NCI-H345 (cell line): ENCODE measurements at places on chromosomes 6 and 20.

GRCh38 chr20:37313546-37314091 is 24.2 kb downstream of the MANBAL start:
- DNase-seq = no peak

- peak; percentile 65 for DNase-seq
These were observed 76.0 kb upstream of the ADGRB3 start for GRCh38 chr6:68559070-68559469.

- DNase-seq = no peak
These were observed 4.9 kb upstream of the GRM4 start for GRCh38 chr6:34150766-34151165.

DNA sequence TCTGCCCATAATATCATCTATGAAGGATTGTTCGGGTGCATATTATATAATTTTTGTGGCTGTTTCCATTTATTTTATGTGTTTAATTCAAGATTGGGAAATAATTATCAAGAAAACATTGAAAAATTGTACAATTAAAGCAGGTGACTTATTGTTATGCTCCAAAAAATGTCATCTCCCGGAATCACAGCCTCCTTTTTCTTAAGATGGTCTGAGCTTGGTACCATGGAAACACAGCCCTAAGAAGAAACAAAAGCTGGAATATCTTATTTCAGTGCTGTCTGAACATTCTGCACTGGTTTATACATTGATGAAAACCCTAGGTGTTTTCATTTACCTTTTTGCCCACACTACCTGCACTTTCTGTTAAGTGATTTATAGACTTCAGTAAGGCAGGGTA is 367.2 kb downstream of the ARHGAP18 start:
- DNase-seq = no peak

GRCh38 chr6:80862756-80863155 is 756.3 kb downstream of the BCKDHB start:
- DNase-seq = no peak

GRCh38 chr6:44127186-44128019 is at the start of the genes MRPL14 and TMEM63B:
MRPL14 (minus strand) TSS chr6:44127452; CDS start chr6:44116611, 10,841 bp downstream.
TMEM63B (plus strand) TSS chr6:44127554; CDS start chr6:44134585, 7,031 bp downstream.
- peak; percentile 89 for DNase-seq

DNA sequence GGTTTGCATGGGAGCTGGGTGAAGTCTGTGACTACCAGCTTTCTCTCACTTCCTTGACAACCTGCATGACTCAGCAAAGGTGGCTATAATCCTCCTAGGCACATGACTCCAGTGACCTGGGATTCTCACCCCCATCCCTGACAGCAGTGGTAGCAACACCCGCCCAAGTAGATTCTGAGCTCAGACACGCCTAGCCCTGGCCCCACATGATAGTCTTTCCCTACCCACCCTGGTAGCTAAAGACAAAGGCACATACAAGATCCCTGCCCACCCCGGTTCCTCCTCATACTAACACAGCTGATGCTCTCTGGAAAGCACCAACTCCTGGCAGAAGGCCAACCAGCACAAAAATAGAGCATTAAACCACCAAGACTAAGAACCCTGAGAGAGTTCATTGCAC is 25.9 kb upstream of the CRISP1 start:
- DNase-seq = peak; percentile 10

- DNase-seq = no peak
These were observed 16.0 kb downstream of the FOXP4 start for GRCh38 chr6:41561931-41562911.

GRCh38 chr6:161716176-161716575 is 442.3 kb upstream of the AGPAT4 start:
- no peak for DNase-seq

- DNase-seq = no peak
These were observed 29.8 kb downstream of the C6orf89 start for GRCh38 chr6:36915599-36915998.

DNA sequence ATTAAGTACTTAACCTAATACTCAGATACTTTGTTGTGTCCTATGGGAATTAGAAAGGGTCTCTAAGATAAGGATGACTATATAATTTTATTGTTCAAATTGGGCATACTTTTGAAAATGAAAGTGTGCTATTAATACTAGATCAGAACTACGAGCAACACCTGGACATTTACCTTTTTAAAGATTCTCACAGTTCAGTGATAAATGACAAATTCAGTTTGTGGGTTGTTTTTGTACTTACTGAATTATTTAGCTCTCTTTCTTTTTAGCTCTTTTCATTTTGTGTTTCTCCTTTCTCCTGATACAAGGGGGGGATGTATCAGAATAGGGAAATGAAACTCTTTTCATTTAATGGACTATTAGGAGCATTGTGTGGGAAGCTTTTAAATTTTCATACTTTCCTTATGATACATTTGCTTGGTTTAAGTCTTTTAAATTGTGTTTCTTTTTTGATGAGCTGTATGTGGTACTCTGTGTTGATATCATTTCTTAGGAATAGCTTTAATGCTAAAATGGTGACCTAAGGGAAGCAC is 47.5 kb downstream of the PHF3 start:
- DNase-seq = no peak

DNA sequence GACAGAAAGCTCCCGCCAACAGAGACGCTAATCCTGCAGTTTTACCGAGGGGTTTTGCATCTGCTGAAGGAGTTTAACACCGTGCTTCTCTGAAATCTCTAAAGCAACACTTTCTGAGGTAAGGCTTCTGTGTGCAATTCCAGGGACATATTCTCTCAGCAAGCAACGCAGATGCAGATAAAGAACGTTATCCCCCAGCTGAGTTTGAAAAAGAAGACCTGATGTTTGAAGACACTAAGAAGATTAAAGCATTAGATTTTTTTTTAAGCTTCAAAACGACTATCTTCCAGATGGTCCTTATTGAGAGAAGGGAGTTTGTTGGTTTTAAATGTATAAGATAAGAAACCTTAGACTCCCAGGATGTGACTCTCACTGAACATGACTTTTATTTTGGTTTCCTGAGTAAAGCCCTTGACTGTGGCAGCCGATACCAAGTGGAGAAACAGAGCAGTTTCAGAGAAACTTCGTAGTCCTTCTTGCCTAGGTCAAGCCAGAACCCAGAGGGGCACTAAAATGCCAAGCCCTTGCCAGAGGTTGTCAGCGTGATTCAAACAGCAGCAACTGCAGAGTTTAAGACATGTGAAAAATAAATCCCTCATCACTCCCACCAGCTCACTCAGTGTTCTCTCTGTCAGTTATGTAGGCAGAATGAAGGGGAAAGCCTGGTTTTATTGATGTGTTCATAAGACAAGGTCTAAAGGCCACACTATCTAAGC is 353.3 kb upstream of the CNR1 start:
- DNase-seq = no peak

DNA sequence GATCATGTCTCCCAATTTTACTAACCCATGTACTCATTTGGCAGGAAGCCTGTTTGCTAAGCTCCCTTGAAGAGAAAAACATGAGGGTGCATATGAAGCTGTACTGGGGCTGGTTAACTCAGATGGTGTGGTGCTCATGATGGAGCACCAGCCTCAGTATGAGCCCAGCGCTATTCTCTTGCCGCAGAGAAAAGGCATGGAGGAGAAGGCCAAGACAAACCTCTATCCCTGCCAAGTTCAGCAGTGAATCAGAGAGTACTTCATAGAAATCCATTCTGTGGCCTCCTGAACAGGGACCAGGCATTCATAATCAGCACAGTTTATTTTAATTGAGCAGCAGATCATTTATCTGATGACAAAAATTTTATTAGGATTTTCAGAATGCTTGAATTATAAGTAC is 398.1 kb downstream of the LMBRD1 start:
- DNase-seq = no peak

DNA sequence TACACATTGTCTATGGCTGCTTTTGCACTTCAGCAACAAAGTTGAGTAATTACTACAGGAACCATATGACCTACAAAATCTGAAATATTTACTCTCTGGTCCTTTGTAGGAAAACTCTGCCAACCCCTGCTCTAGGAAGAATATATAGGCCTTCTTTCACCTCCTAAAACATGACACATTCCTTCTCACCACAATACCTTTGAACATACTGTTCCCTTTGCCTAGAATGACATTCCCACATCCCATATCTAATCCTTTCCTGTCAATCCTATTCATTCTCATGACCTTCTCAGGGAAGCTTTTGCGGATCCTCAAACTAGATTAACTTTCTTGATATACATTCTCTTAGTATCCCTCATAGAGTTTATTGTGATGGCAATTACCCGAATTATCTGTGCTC is 18.0 kb upstream of the NCOA6 start:
- no peak for DNase-seq

GRCh38 chr20:39090906-39091305 is 128.8 kb downstream of the DHX35 start:
- DNase-seq = peak; percentile 43

- no peak for DNase-seq
These were observed 153.8 kb downstream of the ERMARD start for GRCh38 chr6:169905041-169905807.

DNA sequence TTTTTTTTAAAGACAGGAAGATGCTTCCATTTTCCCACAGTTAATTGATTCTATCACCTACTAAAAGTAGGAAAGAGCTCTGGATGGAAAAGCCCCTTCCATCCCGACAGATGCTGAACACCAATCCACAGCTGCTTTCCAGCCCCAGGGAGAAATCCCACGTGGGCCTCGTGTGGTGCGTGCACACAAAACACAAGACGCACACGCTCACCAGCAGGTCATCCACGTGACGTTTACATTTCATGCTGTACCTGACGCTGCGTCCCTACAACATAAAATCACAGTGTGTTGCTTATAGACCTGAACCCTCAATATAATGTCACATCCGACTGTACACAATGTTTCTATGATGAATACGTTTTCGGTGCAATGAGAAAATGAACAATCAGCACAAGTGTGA is 50.2 kb upstream of the DACT2 start:
- no peak for DNase-seq

- DNase-seq = peak; percentile 62
These were observed 27.8 kb downstream of the HDDC2 start for GRCh38 chr6:125273965-125274364.

DNA sequence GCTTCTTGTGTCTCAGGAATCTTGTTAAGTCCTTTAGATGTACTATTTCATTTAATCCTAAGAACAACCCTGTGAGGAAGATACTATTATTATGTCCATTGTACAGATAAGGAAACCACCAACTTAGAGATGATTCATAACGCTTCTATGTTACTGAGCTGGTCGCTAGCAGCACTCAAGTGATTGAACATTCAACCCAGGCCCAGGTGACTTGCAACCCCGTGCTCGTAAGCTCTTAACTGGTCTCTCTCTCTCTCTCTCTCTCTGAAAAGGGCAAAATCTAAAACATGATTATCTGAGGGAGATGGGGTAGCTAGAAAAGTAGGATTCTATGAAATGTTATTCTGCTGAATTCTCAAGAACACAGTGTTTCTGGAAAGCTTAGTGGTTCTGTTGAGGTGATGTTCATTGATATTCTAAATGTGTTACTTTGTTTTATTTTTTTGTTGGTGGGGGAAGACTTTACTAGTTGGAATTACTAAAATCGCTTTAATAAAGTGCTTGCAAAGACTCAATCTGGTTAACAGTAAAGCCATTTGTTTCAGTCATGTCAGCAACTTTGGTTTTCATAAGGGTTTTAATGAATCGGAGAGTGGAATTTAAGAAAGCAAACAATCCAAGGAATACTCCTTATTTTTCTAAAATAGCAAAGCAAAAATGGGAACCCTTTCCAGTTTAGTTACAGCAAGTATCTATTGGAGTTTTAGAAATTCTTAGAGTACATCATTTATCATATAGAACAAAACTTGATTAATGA is 265.0 kb upstream of the TAB2 start:
- no peak for DNase-seq

DNA sequence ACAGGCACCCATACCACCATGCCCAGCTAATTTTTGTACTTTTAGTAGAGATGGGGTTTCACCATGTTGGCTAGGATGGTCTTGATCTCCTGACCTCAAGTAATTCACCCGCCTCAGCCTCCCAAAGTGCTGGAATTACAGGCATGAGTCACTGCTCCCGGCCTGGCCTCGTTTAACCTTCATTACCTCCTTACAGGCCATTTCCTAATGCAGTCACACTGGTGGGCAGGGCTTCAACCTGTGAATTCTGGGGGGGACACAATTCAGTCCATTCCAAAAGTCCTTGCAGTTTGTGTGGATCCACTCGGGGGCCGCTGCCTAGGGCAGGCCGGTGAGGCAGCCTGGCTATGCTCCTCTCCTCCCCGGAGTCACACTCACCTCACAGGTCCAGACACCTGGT is 112.4 kb upstream of the SNX9 start:
- no peak for DNase-seq

GRCh38 chr20:45951925-45952834 is 17.7 kb downstream of the PCIF1 start:
- no peak for DNase-seq
